Aorta (tissue), 5 donors: ENCODE measurements at places on chromosomes 7 and 10. TPM values are rescaled to one million over a fixed set of nuclear protein-coding genes. Genes with fewer than 3 reads are reported as not detected.

GDI2 gene
- total RNA-seq = 161 TPM

GIMAP8 gene
- total RNA-seq = 41.4 TPM

GRCh38 chr10:44985175-44985681, 6.6 kb upstream of the DEPP1 start:
- DNase-seq = no peak
- no peaks in the 10 kb centered on the region for H3K36me3 ChIP-seq
- H3K27me3 ChIP-seq = no peaks in the 10 kb centered on the region
- H3K4me3 ChIP-seq = no peak overlapping the region
- peak overlapping the region; percentile 86 for H3K27ac ChIP-seq

DNA sequence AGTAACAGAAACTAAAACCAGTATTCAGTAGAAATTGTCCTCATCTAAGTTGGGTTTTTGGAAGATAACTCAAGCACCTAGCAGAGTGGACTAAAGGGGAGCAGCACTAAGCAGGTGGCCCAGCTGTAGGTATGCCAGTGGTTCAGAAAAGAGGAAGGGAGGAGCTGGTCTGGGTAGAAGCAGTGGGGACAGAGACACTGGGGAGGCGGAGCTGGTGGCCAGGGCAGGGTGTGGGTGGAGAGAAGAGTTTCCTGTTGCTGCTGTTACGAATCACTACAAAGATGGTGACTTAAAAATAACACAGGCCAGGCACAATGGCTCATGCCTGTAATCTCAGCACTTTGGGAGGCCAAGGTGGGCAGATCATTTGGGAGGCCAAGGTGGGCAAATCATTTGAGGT, 136.2 kb downstream of the WDR11 start:
- H3K4me3 ChIP-seq = no peak overlapping the region
- H3K27ac ChIP-seq = no peak overlapping the region
- no peak for DNase-seq
- H3K36me3 ChIP-seq = no peaks in the 10 kb centered on the region
- no peaks in the 10 kb centered on the region for H3K4me1 ChIP-seq
- no peaks in the 10 kb centered on the region for H3K27me3 ChIP-seq

- no peaks in the 10 kb centered on the region for H3K27me3 ChIP-seq
- H3K27ac ChIP-seq = no peak overlapping the region
- peaks cover 15% of the 10 kb centered on the region for H3K36me3 ChIP-seq
- H3K4me1 ChIP-seq = no peaks in the 10 kb centered on the region
- no peak overlapping the region for H3K4me3 ChIP-seq
- DNase-seq = no peak
Observed at GRCh38 chr10:95237376-95238170, 43.5 kb downstream of the ACSM6 start.

GRCh38 chr7:113099284-113099919, 12.8 kb upstream of the GPR85 start:
- DNase-seq = no peak
- no peaks in the 10 kb centered on the region for H3K4me1 ChIP-seq
- no peaks in the 10 kb centered on the region for H3K27me3 ChIP-seq
- H3K4me3 ChIP-seq = no peak overlapping the region
- no peak overlapping the region for H3K27ac ChIP-seq

GRCh38 chr10:128527711-128528110, 401.5 kb upstream of the MKI67 start:
- H3K4me3 ChIP-seq = no peak overlapping the region
- H3K4me1 ChIP-seq = no peaks in the 10 kb centered on the region
- DNase-seq = no peak
- H3K27me3 ChIP-seq = no peaks in the 10 kb centered on the region
- no peak overlapping the region for H3K27ac ChIP-seq

DNA sequence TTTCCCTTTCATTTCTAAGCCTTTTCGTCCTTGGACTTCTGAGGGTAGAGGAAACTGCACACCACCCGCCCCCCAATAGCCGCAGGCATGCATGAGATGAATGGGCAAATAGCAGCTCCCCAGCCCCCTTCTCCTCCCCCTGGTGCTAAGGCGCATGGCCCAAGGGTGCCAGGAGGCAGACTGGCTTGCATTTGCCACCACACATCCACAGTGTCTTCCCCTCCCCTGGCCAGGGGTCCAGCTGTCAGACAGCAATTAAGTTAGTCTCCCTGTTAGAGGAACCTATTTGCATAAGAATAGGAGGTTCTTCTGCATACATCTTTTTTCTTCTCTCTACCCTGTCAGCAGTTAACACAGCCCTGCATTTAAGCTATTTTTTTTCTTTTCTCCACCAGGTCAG, 20.2 kb downstream of the TOMM7 start:
- H3K4me1 ChIP-seq = no peaks in the 10 kb centered on the region
- DNase-seq = no peak
- H3K4me3 ChIP-seq = no peak overlapping the region

GRCh38 chr10:110774069-110775019, 97.4 kb upstream of the PDCD4 start:
- no peaks in the 10 kb centered on the region for H3K36me3 ChIP-seq
- H3K27me3 ChIP-seq = no peaks in the 10 kb centered on the region
- DNase-seq = no peak
- H3K4me1 ChIP-seq = no peaks in the 10 kb centered on the region
- H3K27ac ChIP-seq = no peak overlapping the region
